ENCODE measurements at places on chromosomes 4 and X.

DNA sequence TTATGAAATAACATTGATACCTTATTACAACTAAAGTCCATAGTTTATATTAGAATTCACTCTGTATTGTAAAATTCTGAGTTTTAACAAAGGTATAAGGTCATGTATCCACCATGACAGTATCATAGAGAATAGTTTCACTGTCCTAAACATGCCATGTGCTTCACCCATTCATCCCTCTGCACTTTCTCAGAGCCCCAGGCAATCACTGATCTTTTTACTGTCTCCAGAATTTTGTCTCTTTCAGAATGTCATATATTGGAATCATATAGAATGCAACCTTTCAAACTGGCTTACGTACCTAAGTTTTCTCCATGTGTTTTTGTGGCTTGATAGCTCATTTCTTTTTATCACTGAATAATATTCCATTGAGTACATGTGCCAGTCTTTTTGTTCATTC is 33.9 kb downstream of the SNCA start:
- DNase-seq = no peak

DNA sequence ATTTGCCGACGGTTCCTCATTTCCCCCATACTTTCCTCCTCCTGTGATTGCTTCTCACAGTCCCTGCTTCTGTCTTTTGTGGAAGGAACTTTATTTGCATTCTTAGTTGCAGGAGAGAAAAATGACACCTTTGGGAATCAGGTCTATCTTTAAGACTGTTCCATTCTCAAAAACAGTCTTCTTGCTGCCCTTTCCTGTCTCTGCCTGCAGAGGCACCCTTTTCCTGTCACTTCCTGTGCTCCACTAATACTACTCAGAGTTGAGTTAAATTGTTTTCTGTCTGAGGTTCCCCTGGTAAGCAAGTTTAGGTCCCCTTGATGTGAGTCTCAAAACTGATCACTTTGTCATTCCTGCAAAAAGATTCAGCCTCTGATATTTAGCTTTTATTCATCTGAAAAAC is 208.8 kb upstream of the CLNK start:
- DNase-seq = no peak

DNA sequence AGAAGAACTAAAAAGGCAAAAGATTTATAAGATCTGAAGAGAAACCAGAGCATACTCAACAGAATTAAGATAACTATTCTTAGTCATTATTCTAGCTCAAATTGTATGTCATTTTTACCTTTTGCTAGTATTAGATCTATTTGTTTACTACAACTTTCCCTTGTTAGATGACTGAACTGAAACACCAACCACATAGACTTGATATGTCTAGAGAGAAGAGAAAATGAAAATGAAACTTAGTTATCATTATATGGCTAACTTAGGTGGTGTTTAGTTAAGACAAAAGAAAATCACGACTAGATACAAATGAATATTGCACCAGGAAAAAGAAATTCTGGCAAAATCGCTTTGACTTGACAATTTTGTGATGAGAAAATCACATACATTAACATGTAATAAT is 690.8 kb downstream of the PCDH18 start:
- no peak for DNase-seq

DNA sequence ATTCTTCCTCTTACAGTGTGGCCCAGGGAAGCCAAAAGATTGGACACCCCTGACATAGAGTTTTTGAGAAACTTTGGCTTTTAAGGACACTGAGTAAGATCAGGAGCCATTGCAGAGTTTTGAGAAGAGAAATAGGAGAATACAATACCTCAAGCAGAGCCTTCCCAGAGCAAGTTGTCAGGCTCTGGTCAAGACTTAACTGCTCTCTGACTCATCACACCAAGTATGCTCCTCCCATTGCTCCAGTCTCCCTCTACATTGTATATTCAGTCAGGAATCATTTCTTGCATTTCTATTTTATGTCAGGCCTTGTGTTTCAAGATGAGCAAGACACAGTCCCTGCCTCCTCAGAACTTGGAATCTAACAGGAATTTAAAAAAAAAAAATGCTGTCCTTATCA is 176.4 kb upstream of the FMR1 start:
- no peak for DNase-seq

DNA sequence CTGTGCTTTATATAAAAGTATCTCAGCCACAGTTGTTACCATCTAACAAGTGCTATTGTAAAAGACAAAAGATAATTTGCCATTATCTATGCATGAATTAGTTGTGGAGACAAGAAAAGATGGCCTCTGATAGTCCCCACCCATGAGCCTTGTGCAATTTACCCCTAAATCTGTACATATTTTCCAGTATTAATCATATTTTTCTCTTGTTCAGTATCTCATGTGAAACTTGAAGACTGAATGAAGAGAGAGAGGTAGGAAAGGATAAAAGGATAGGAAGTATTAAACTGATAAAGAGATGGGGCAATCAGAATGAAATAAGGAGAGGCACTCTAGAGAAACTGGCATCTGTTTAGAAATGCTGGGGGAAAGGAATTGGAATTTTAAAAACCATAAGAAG is 3.7 kb downstream of the MYOZ2 start:
- DNase-seq = no peak

- no peak for DNase-seq
These were observed 40.0 kb downstream of the TMEM144 start for GRCh38 chr4:158250321-158250720.

GRCh38 chr4:1203026-1203616 is 30.7 kb upstream of the SPON2 start:
- no peak for DNase-seq

DNA sequence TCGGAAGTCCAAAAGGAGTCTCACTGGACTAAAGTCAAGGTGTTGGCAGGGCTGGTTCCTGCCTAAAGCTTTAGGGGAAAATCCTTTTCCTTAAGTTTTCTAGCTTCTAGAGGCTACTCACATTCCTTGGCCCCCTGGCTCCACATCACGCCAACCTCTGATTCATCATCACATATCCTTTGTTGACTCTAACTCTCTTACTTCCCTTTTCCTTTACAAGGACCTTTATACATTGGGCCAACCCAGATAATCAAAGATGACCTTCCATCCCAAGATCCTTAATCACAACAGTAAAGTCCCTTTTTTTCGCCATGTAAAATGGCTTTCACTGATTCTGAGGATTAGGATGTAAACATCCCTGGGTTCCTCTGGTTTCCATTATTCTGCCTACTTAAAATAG is 146.4 kb upstream of the DCAF8L1 start:
- no peak for DNase-seq

GRCh38 chrX:29082558-29082957 is 495.3 kb downstream of the IL1RAPL1 start:
- DNase-seq = no peak

GRCh38 chr4:43103048-43103447 is 210.5 kb downstream of the GRXCR1 start:
- DNase-seq = no peak

DNA sequence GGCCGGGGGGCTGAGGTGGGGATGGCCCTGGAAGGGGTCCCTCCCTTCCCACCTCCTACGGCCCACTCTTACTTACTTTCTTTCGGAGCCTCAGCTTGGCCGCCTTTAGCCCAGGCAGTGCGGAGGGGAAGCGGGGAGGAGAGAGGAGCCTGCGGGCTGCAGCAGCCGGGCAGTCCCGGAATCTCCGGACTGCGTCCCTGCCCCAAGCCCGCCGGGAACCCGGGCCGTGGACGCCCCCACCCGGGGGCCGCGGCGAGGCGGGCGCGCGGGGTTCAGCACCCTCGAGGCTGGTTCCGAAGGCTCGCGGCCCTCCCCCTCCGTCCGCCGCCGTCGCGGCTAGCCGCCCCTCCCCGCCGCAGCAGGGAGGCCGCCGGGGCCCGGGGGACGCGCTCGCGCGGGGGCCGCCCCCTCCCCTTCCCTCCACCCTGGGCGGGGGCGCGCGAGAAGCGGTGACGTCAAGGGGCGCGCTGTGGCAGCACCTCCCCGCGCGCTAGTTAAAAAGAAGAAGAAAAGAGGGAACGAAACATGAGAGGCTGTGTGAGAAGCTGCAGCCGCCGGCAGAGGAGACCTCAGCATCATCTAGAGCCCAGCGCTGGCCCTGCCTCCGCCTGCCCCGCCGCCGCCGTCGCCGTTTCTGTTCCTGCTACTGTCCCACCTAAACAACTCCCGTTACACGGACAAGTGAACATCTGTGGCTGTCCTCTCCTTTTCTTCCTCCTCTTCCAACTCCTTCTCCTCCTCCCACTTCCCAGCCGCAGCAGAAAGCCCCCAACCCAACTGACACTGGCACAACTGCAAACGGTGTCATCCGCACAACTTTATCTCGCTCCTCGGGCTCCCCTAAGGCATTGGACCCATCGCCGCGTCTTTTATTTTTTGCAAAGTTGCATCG is at the start of gene HHIP:
TSS of gene HHIP (plus strand) at position 526 of the 892 bp plus-strand sequence. CDS start 520 bp downstream, outside the sequence.
- no peak for DNase-seq

- peak; percentile 8 for DNase-seq
These were observed 784 bp downstream of the MAP7D3 start for GRCh38 chrX:136250191-136251040.

GRCh38 chr4:79273915-79274314 is 51.9 kb downstream of the NAA11 start:
- no peak for DNase-seq

DNA sequence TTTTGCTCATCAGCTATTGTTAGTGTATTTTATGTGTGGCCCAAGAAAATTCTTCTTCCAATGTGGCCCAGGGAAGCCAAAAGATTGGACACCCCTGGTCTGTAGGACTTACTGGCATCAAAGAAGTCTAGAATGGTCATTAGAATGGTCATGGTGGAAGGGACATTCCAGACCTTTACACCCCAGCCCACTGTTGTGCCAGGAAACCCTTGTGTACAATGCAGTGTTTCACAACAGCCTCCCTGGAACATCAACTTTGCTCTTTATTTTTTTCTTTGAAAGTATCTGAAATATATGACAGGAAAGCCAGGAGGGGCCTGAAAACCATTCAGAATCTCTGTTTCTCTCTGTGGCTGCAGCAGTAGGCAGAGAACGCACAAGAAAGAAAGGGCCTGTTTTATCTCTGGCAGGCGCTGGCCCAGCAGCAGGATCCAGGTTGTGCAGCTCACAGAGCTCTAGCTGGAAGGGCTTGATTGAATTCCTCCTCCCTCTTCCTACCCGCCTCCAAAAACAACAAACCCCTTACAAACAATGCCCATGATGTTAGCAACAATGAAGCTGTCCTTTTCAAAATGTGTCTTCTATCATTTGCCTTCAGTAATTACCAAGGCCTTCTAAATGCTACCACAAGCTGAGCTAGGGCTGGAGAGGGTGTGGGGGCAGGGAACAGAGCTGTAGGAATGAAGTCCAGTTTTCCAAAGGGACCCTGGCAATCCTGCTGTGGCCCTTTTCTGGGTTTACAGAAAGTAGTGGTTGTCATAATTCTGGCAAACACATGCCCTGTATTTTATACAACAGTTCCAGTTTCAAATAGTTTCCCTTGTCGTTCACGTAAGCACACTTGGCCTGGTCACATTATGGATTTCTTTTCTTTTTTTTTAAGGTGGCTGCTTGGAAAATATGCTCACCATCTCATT is 32.3 kb upstream of the TFDP3 start:
- no peak for DNase-seq

DNA sequence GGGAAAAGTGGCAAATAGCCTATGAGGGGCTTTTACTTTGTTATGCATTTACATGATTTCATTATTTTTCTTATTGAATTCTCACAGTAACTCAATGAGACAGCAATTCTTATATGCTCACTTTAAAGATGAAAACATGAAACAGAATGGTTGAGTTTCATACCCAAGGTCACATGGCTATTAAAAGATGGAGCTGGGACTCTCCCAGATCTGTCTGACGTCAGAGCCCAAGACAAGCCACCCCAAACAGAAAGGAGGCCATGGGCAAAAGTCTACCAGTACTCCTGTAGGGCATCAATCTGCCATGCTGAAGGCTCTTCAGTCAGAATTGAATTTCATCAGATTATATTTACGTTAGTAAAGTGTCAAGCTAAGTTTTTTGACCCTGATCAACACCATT is 13.2 kb downstream of the HSD17B11 start:
- no peak for DNase-seq

DNA sequence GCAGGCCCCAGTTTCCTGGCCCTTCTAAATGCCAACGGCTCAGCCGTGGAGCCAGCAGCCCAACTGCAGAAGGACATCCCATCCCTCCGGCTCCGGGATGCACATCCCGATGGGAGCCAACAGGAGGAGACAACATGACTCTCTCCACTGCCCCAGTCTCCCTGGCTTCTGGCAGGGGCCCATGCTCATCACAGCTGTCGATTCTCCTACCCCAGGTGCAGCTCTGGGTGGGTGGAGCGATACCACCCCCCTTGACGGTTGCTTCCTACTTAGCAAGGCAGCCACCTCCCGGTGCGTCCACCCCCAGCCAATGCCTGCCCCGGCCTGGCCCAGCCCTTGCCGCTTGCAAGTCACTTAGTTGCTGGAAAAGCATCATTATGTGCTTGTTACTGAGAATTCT is 19.5 kb downstream of the ZNF275 start:
- no peak for DNase-seq

DNA sequence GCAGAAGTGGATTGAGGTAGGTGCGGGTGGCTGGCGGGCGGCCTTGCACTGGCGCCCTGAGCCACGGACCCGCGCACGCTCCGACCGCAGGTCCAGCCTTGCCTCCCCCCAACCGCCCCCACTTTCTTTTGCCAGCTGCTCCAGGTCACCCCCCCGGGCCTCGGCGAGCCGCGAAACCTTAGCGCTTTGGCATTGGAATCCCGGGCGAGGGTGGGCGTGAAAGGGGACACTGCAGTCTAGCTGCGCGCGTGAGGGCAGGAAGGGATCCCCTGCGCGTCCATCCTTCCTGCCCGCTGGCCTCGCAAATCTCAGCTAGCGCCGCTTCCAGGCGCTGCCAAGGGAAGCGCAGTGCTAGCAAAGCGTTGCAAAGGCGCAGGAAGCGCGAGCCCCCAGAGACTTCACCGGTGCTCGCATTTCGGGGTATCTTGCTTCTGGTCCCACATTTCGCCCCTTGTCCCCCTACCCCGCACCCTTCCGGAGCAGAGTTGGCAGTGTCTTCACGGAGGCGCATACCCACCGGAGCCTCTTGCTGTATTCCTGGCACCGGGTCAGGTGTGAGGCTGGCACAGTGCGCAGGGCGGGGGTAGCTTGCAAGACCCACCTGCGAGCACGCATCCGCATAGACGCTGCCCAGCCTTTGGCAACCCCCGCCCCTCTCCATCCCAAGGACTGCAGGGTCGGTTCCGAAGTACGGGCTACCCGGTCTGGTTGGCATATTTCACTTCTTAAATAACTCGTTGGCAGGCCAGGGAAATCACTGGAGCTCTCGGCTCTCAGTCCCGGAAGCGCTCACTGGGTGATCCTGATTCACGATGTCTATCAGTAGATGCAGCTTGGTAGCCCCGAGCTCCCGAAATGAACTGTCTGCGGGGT is 104.4 kb downstream of the UCHL1 start:
- no peak for DNase-seq

DNA sequence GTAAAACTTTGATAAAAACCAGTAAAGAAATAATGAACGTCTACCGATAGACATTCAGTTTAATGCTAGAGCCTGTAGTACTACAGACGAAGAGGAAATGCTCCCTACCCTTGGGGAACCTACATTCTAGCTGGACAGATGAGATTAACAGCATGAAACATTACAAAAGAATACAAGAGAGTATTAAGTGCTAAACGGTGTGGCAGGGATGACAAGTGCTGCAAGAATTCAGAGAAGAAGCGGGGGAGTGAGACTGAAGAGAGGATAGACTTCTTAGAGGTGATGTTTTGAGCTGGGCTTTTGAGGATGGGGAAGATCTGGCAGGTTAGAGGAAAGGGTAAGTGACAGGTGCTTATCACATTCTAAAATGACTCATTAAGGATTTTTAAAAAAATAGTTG is 52.6 kb upstream of the ESX1 start:
- no peak for DNase-seq

- DNase-seq = no peak
These were observed 94.2 kb downstream of the PHEX start for GRCh38 chrX:22126327-22126726.

- DNase-seq = no peak
These were observed 77.3 kb upstream of the PPP1R2C start for GRCh38 chrX:42855259-42855658.

All from stimulated activated CD8-positive, alpha-beta memory T cell treated with anti-CD3 and anti-CD28 coated beads, Interleukin-2, amount 100 ng/mL, for 1 hour (primary cell).